HFFc6 (cell line): ENCODE measurements at places on chromosomes 3 and 15. TPM values are rescaled to one million over a fixed set of nuclear protein-coding genes. Genes with fewer than 3 reads are reported as not detected.

The GHSR gene
- total RNA-seq, result not detected in 3 replicates

The REC114 gene
- not detected in 3 replicates for total RNA-seq

The RPL39L gene
- 9.9 and 20.0 TPM in 2 replicates for total RNA-seq

The VGLL3 gene
- 116 to 142 TPM (median 140 TPM) in 3 replicates for total RNA-seq

The IL5RA gene
- not detected in 3 replicates for total RNA-seq

The FETUB gene
- total RNA-seq, result not detected in 3 replicates

The ADAMTS9 gene
- 0.07 to 0.21 TPM (median 0.12 TPM) in 3 replicates for total RNA-seq

The NR1I2 gene
- not detected in 2 replicates for total RNA-seq

- H3K4me1 ChIP-seq, result peaks cover 22% of the 10 kb centered on the region
- no peak overlapping the region for H3K4me3 ChIP-seq
Observed at GRCh38 chr15:66072616-66073361, 180.8 kb downstream of the MEGF11 start.

DNA sequence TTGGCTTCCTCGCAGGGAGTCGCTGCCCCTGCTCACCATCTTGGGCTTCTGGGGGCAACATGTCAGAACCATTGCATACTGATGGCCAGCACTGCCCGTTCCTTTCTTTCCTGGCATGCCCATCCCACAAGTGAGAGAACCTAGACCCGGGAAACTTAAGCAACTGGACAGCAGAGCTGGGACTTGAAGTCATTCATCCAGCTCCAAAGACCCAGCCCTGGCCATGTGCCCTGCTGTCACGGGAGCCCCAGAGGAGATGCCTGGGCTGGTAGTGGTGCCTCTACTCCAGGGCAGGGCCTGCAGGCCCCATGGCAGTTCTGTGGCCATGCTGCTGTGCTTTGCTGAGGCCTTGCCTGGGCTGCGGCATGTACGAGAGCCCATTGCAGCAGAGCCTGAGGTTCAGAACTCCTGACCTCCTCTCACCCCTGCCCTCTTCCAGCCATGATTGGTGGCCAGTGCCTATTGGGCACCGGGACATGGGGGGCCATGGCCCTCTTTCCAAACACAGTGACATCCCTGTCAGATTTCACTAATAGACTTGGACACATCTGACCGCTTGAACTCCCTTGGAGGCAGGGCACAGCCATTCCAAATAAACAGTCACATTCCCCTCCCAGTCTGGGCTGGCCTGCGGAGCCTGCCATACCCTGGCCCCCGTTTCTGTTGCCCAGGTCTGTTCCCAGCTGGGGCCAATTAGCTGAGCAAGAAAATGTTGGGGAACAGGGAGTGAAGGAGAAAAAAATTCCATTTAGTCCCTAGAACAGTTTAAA is 115.9 kb downstream of the EEFSEC start:
- H3K36me3 ChIP-seq, result no peaks in the 10 kb centered on the region
- H3K27ac ChIP-seq, result no peak overlapping the region
- H3K4me3 ChIP-seq, result no peak overlapping the region
- peaks cover 1% of the 10 kb centered on the region for H3K27me3 ChIP-seq
- no peak for DNase-seq

DNA sequence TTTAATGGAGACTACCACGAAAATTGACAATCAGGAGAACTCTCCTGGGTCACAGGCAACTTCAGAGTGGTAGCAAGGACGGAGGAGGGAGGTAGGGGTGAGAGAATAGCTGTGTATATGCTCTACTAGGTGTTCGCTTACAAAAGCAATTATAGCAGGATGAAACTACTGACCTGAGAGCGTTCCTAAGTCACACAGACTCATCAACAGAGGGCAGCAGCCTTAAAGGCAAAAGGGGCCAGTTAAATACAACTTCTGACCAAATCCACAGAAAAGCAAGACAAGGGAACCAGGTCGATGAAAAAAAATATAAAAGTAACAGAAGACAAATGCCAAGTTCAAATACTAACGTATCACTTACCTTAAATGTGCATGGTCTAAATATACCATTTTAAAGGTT is 894.6 kb downstream of the PLOD2 start:
- H3K4me3 ChIP-seq, result no peak overlapping the region
- no peak overlapping the region for H3K27ac ChIP-seq
- DNase-seq, result no peak
- no peaks in the 10 kb centered on the region for H3K4me1 ChIP-seq
- no peaks in the 10 kb centered on the region for H3K27me3 ChIP-seq

DNA sequence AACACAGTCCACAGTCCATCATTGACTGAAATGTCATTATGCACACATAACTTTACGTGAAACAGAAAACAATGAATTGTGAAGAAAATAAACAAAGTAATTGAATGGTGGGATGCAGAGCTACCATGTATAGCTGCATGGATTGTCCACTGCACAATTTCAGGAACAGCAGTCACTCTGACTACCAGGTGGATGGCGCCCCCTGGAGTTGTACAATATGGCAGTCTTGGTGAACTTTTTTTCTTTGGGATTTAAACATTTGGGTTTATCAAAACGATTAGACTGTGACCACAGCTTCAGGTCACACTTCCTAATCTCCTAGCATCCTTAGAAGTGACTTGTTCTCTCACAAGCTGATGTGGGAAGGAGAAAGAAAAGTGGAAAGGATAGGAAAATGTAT is 48.9 kb upstream of the TCF12 start:
- no peak for DNase-seq
- no peak overlapping the region for H3K27ac ChIP-seq
- H3K4me3 ChIP-seq, result no peak overlapping the region
- peaks cover 24% of the 10 kb centered on the region for H3K4me1 ChIP-seq
- H3K36me3 ChIP-seq, result no peaks in the 10 kb centered on the region

GRCh38 chr3:152836269-152836668 is 1.3 kb downstream of the P2RY1 start:
- H3K4me1 ChIP-seq, result no peaks in the 10 kb centered on the region
- no peak overlapping the region for H3K4me3 ChIP-seq
- peaks cover 6% of the 10 kb centered on the region; the same call in 1 of the 2 replicates for H3K36me3 ChIP-seq
- DNase-seq, result no peak
- peaks cover 9% of the 10 kb centered on the region for H3K27me3 ChIP-seq

- H3K36me3 ChIP-seq, result no peaks in the 10 kb centered on the region
- no peak overlapping the region for H3K27ac ChIP-seq
- peak overlapping the region; percentile 83; the same call in 1 of the 2 replicates for H3K4me3 ChIP-seq
- peaks cover 24% of the 10 kb centered on the region for H3K27me3 ChIP-seq
Observed at GRCh38 chr3:183180110-183180783, 17.7 kb upstream of the LAMP3 start.

- H3K27ac ChIP-seq, result no peak overlapping the region
- H3K27me3 ChIP-seq, result peaks cover 6% of the 10 kb centered on the region; the same call in 1 of the 2 replicates
- H3K4me3 ChIP-seq, result no peak overlapping the region
- H3K4me1 ChIP-seq, result no peaks in the 10 kb centered on the region; the same call in 1 of the 2 replicates
Observed at GRCh38 chr3:25442486-25442885, 14.4 kb downstream of the RARB start.

- H3K36me3 ChIP-seq, result peaks cover 3% of the 10 kb centered on the region; the same call in 1 of the 2 replicates
- H3K4me1 ChIP-seq, result no peaks in the 10 kb centered on the region
- H3K27ac ChIP-seq, result no peak overlapping the region
- no peaks in the 10 kb centered on the region for H3K27me3 ChIP-seq
- DNase-seq, result no peak
- no peak overlapping the region for H3K4me3 ChIP-seq
Observed at GRCh38 chr15:100201376-100202280, 140.1 kb downstream of the ADAMTS17 start.

- no peaks in the 10 kb centered on the region for H3K4me1 ChIP-seq
- H3K27ac ChIP-seq, result no peak overlapping the region
- H3K36me3 ChIP-seq, result no peaks in the 10 kb centered on the region
- no peak for DNase-seq
- H3K4me3 ChIP-seq, result no peak overlapping the region
- no peaks in the 10 kb centered on the region for H3K27me3 ChIP-seq
Observed at GRCh38 chr3:181534781-181535221, 176.9 kb upstream of the SOX2 start.

DNA sequence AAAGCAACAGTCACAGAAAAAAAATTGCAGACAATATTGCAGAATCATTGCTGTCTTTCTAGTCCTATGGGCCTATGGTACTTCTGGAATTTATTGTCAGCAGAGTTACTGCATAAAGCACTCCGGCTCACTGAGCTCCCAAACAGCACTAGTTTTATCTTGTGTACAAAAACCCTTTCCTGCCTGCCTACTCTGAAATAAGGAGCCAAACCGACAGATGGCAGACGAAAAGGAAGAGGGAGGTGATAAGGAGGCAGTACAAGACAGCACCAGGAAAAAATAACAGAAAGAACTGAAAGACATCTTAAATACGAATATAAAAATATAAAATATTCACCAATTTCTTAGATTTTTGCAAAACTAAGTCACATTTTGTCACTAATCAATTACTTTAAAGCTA is 15.6 kb downstream of the HERC1 start:
- H3K27me3 ChIP-seq, result no peaks in the 10 kb centered on the region
- no peak overlapping the region for H3K27ac ChIP-seq
- peaks cover 10% of the 10 kb centered on the region for H3K4me1 ChIP-seq
- H3K36me3 ChIP-seq, result no peaks in the 10 kb centered on the region; the same call in 1 of the 2 replicates
- DNase-seq, result no peak

DNA sequence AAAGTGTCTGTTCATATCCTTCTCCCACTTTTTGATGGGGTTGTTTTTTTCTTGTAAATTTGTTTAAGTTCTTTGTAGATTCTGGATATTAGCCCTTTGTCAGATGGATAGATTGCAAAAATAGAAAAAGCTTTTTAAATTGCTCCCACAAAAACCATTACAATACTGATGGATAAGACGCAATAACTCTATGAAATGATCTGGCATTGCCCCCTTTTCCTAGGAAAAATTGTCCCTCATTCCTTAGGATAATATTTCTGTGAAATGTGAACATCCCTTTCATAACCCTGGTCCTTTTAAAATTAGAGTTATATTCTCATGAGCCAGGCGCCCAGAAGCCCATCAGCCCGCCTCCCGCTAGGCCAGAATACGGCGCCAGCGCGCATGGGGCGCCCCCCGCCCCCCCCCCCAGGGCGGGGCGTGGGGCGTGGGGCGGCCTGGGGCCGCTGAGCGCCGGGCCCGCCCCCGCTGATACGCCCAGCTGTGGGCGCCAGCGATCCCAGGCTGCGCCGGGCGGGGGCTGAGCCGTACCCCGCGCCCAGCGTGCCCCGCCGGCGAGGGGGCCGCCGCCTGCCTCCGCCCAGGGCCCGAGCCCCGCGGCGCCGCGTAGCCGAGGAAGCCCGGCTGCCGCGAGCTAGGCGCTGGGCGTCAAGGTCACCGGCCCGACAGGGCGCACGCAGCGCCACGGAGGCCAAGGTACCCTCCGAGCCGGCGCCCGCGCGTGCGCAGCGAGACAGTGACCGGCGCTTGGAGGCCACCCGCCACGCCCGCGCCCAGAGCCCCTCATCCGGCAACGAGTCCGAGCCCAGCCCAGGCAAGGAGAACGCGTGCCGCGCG is 11.1 kb upstream of the ROPN1B start:
- H3K27me3 ChIP-seq, result peaks cover 17% of the 10 kb centered on the region; the same call in 1 of the 2 replicates
- DNase-seq, result no peak
- H3K4me1 ChIP-seq, result no peaks in the 10 kb centered on the region

GRCh38 chr15:31563421-31563820 is 236.8 kb downstream of the KLF13 start:
- H3K27ac ChIP-seq, result no peak overlapping the region
- H3K36me3 ChIP-seq, result peaks cover 3% of the 10 kb centered on the region; the same call in 1 of the 2 replicates
- peaks cover 17% of the 10 kb centered on the region for H3K27me3 ChIP-seq
- no peak overlapping the region for H3K4me3 ChIP-seq

DNA sequence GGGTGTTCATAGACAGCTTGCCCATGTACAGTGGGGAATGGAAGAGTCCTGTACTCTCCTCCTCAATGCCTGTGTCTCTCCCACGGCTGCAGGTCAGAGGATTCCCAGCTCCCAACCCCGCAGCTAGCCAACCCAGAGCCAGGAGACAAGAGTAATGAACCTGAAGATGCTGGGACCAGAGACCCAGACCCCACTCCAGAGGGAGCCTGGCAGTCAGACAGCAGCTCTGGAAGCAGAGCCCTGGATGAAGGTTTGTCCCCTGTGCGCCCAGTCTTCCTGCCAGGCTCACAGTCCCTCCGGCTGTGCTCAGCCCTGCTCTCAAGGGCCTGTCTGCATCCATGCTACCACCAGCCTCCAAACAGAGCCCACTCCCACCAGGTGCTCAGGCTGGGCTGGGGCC is 29.5 kb downstream of the EFCC1 start:
- no peak overlapping the region for H3K4me3 ChIP-seq
- DNase-seq, result no peak
- H3K27me3 ChIP-seq, result peaks cover 22% of the 10 kb centered on the region
- H3K36me3 ChIP-seq, result no peaks in the 10 kb centered on the region
- no peak overlapping the region for H3K27ac ChIP-seq
- H3K4me1 ChIP-seq, result peaks cover 3% of the 10 kb centered on the region

DNA sequence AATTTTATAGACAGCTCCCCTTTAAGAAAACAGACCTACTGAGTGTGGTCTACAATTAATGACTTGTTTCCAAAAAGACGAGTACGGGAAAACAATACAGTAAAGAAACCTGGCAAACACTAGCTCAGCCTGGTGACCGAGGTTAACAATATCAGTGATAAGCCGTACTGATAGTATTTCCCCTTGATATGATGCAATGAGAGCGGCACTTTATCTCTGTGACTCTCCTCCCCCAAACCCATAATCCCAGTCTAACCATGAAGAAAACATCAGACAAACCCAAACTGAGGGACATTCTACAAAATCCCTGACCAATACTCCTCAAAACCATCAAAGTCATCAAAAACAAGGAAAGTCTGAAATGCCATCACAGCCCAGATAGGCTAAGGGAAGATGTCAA is 8.2 kb downstream of the DENND4A start:
- H3K36me3 ChIP-seq, result no peaks in the 10 kb centered on the region
- no peak overlapping the region for H3K27ac ChIP-seq
- H3K27me3 ChIP-seq, result no peaks in the 10 kb centered on the region

GRCh38 chr15:25767356-25768151 is 95.6 kb downstream of the ATP10A start:
- DNase-seq, result no peak
- peaks cover 13% of the 10 kb centered on the region for H3K4me1 ChIP-seq
- no peak overlapping the region for H3K4me3 ChIP-seq
- peaks cover 3% of the 10 kb centered on the region for H3K27me3 ChIP-seq

GRCh38 chr3:24917908-24918307 is 423.3 kb upstream of the THRB start:
- no peaks in the 10 kb centered on the region for H3K27me3 ChIP-seq
- no peaks in the 10 kb centered on the region for H3K4me1 ChIP-seq

GRCh38 chr3:167666563-167666962 is 12.8 kb upstream of the WDR49 start:
- H3K4me3 ChIP-seq, result no peak overlapping the region
- no peaks in the 10 kb centered on the region for H3K4me1 ChIP-seq
- no peaks in the 10 kb centered on the region for H3K36me3 ChIP-seq
- no peaks in the 10 kb centered on the region for H3K27me3 ChIP-seq

GRCh38 chr3:184126006-184126405 is 9.2 kb upstream of the EIF2B5 start:
- no peak overlapping the region for H3K4me3 ChIP-seq
- H3K36me3 ChIP-seq, result no peaks in the 10 kb centered on the region
- H3K27ac ChIP-seq, result peak overlapping the region; percentile 61; the same call in 1 of the 2 replicates
- peaks cover 21% of the 10 kb centered on the region for H3K4me1 ChIP-seq
- no peaks in the 10 kb centered on the region for H3K27me3 ChIP-seq
